ENCODE measurements at places on chromosomes 2 and 18.

- no peak for DNase-seq
These were observed 42.5 kb downstream of the LYPD6B start for GRCh38 chr2:149080971-149081370.

- no peak for DNase-seq
These were observed 344.9 kb downstream of the RBM43 start for GRCh38 chr2:150916467-150917396.

GRCh38 chr2:186575302-186575701, 14.6 kb upstream of the ITGAV start:
- DNase-seq = no peak

GRCh38 chr18:27797484-27797883, 379.4 kb downstream of the CDH2 start:
- no peak for DNase-seq

- DNase-seq = no peak
These were observed 788 bp downstream of the USP14 start for GRCh38 chr18:159037-159652.

DNA sequence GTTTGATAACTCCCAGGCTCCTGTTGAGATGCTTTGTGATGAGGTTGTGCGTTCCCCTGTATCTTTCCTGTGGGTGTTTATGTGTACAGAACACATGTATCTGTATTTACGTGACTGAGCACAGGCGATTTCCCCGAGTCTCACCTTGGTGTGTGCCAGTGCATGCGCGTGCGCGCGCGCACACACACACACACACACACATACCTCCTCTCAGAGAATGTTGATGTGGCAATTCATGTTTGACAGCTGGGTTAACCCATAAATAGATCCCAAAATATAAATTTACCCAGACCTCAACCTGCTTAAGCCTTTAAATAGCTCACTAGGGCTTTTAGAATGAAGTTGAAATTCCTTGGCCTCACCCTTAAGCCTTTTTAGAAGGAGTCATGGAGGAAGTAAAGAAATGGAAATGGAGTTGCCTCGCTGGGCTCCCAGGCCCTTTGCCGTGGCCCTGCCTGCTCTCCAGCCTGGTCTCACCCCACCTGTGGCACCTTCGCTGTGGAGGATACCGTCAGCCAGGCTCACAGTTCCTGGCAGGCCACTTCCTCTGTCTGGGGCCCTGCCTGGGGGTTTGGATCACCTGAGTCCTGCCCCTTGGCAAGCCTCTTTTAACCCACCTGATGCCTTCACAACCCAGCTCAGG, 20.3 kb downstream of the AGAP1 start:
- no peak for DNase-seq

DNA sequence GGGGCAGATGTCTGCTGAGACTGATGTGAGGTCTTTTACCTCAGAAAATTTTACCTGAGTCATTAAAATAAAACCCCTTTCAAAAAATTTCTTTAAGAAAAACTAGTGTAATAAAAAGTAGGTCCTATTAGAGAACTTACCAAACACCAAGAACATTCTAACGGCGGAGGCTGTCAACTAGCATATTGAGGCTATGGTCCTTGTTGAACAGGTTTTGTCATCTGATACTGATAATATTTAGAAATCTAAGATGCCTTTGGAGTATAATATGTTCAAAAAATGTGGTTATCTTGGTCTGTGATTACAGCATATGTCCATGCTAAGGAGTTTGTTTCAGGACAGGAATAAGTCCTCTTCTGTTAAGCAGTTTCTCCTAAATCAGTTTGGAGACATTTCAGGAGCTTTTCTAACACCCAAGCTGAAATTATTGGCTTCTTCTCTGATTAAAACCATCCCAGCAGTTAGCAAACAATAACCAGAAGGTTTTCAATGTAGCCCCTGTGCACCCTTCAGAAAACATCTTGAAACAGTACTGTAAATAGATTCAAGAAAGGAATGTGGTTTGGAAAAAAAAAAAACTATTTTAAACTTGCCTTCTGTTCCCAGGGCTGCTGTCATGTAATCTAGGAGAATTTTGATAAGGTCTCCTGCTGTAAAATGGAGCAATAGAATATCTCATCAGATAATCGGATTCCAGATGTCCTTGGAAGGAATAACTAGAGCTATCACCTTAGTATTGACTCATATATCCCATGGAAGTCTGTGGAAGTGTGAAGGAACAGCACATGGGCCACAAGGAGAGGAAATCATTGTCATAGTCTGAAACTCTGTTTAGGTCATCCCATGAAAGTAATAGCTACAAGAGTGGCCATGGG, 58.7 kb upstream of the B3GNT2 start:
- DNase-seq = no peak

Measured in activated naive CD4-positive, alpha-beta T cell (primary cell).